ENCODE measurements at places on chromosomes 6 and 20.

- DNase-seq: no peak
Observed at GRCh38 chr6:7561153-7561964, 19.9 kb downstream of the DSP start.

GRCh38 chr6:42049948-42050296, 402 bp upstream of the TAF8 start:
- DNase-seq: no peak

GRCh38 chr6:101539510-101540245, 146.2 kb downstream of the GRIK2 start:
- DNase-seq: no peak

DNA sequence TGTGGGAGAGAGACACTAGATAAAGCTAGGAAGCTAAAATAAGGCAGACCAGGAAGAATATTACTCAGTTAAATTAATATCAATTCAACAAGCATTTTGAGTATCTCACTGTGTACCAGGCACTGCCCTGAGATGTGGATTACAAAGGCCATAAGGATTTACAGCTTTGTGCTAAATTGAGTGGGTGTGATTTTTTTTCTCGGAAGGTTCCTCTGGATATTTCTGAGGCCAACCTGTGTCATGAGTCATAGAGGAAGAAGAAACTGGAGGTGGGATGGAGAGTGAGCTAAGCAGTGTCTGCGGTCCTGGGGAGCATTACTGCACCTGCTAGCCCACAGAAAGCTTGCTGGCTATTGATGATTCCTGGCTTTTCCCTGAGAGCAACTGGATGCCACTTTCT, 135.2 kb downstream of the RFPL4B start:
- no peak for DNase-seq

DNA sequence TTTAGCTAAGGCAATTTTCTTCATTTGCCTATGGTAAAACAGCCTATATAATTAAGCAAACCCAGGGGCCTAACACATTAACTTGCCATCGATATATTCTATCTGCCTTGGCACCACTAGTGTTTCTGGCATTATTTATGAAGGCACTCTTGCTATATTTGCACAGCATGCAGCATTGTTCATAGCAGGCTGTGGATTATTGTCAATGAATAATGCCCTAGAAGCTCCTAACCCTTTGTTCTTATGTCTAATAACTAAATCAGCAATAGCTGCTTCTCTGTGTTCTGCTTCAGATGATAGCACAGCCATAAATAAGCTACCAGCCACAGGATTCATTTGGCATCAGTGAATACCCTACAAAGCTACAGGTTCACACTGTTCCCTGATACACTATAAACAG, 254.8 kb upstream of the STXBP5 start:
- no peak for DNase-seq

- DNase-seq: no peak
Observed at GRCh38 chr6:15769511-15770018, 106.7 kb upstream of the DTNBP1 start.

DNA sequence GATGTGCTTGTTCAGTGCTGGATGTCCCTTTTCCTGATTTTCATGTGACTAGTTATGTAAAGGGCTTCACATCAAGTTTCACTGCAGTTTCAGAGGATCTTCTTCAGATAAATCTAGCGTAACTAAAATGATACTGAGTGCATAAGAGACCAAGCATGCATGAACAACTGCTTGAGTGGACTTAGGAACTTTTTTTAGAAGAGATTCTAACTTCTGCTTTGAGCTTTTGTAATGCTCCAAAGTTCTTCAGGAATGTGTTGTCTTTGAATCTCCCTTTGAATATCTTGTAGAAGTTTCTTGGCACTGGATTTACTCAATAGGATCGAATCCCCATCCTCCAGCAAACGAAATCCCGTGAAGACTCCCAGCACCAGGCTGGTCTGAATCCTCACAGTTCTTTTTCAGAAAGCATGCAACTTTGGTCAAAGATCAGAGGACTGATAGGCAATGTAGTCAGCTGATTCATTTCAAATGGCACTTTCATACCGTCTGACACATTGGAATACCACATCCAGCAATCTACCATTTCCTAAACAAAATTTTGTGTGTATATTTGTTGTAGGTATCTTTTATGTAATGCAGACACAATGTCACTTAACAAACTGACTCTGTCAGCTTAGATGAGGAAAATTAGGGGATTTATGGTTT, 33.2 kb downstream of the ENPP1 start:
- no peak for DNase-seq

GRCh38 chr6:41813469-41813868, 26.0 kb downstream of the TOMM6 start:
- DNase-seq: no peak

DNA sequence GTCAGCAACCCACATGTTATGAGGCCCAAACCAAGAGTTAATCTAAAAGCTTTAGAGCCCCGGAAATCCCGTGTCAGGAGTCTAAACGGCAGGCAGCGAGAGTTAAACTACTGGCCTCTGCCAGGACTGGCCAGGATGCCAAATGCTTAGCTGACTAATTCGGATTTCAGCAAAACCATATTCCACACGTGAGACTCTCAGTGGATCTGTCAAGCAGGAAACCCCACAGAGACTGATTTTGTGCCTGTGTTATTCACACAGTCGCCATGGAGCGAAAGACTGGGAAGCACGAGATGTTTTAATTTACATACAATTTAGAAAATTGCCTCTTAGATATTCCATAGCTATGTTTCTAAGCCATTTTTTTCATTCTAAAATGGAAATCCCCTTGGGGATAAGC, 152.9 kb downstream of the RNASET2 start:
- no peak for DNase-seq

GRCh38 chr6:168741942-168742782, 301.2 kb downstream of the SMOC2 start:
- DNase-seq: no peak

GRCh38 chr6:26043384-26044139, 43.7 kb upstream of the HFE start:
- DNase-seq: no peak

GRCh38 chr6:144149558-144149893, 791 bp upstream of the STX11 start:
- no peak for DNase-seq

DNA sequence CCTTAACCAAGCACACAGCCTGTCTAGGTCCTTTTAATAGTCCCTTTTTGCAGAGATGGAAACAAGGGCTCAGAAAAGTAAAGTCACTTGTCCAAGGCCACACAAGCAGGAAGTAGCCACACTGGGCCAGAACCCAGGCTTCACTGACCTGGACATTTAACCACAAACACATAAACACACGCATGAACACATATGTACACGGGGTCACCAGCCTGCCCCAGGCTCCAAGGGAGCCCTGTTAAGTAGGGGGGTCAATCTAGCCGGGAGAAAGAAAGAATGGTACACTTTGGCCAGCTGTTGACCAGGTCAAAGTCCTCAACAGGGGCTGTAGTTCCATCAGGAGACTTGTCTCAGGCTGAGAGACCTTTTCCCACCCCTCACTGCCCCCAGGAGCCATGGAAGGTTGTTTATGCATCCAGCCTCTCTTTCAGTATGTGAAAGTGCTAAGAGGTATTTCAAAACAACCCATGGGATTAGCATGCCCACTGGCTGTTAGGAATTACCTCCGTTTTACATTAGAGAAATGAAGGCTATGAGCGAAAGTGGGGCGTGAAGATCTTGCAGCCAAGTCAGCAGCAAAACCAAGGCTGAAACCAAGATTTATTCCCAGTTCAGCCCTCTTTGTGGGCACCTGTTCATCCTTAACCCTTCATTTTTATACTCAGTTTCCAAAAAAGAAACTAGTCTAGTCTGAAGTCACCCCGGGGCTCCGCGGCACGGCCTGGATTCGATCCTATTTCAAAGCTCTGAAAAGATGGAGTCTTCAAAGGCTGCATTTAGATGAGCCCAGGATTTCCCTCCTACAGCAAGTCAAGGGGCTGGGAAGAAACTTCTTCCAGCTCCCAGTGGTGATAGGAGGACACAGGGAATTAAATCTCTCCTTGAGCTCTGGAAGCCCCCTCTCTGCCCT, 9.8 kb downstream of the SDC4 start:
- no peak for DNase-seq

GRCh38 chr20:32580970-32581838, 3.9 kb downstream of the NOL4L start:
- DNase-seq: no peak
